ENCODE measurements at places on chromosomes 13 and 19. TPM values are rescaled to one million over a fixed set of nuclear protein-coding genes. Genes with fewer than 3 reads are reported as not detected.

The MUC16 gene
- 1.7 TPM for total RNA-seq

The TEX26 gene
- total RNA-seq = 0.37 TPM

The TMEM143 gene
- total RNA-seq = 30.5 TPM

The CGB3 gene
- total RNA-seq = not detected

The C1QTNF9B gene
- not detected for total RNA-seq
